ENCODE measurements at places on chromosomes 16 and 17.

GRCh38 chr17:74326506-74326905 is 480 bp downstream of the KIF19 start:
- DNase-seq: no peak

DNA sequence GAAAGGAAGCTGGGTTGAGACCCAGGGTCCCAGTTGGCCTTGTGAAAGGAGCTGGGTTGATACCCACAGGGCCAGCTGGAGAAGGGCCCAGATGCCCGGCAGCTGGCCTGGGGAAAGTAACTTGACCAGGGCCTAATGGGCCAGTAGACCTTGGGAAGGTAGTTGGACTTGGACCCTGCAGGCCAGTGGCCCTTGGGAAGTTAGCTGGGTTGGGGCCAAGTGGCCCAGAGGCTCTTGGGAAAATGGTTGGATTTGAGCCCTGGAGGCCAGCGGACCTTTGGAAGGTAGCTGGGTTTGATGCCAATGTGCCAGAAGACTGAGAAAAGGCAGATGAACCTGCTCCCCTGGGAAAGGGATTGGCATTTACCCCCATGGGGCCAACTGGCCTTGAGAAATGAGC is 13.4 kb downstream of the CHTF8 start:
- DNase-seq: no peak

DNA sequence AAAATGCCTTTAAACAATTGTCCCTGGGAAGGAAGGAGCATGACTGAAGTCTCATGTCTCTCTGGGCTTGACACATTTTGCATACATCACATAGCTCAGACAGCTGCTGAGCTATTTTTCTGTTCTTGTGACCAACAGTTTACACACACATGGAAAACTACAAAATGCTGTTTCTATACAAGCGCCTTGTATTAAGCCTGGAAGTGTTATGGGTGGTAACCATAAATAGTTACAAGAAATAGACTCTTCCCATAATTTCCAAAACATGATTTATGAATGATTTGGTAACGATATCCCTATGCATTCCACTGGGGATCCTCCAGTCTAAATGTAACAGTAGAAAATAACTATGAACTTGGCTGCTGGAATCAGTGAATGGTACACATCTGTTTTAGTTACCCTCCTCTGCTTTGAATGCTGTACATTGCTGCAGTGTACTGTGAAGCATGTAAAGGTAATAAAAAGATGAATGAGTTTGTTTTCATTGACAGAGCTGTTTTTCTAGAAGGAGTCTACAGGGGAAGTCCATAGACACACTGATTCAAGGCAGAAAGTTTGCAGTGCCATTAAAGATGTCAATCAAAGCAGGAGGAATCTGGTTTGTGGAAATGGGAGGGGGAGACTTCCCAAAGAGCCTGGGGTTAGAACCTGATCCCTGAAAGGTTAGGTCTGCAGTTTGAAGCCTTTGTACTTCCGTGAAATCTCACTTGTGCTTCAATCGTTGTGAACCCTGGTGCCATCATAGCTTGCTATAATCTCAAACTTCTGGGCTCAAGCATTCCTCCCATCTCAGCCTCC is 5.0 kb downstream of the ACSF2 start:
- DNase-seq: no peak

DNA sequence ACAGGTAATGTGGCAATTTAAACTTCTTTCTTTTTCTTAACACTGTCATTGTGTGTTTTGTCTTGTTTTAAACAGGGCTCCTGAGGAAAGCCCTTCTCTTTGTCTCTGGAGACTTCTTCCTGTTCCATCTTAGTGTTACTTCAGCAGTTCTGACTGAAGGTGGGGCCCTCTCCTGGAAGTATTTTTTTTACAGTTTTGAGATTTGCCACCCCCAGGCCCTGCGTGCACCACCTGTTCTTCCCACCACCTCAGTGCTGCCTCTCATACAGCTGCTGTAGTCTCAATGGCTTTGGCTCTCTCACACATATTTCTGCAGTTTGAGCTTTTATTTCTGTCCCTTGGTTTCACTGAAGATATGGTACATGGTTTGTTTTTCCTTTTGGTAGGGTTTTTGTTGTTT is 52.5 kb upstream of the ALDH3A1 start:
- DNase-seq: no peak

- no peak for DNase-seq
These were observed 135.5 kb downstream of the MYO1D start for GRCh38 chr17:32741381-32741780.

- no peak for DNase-seq
These were observed 23.0 kb downstream of the RARA start for GRCh38 chr17:40331743-40332641.

DNA sequence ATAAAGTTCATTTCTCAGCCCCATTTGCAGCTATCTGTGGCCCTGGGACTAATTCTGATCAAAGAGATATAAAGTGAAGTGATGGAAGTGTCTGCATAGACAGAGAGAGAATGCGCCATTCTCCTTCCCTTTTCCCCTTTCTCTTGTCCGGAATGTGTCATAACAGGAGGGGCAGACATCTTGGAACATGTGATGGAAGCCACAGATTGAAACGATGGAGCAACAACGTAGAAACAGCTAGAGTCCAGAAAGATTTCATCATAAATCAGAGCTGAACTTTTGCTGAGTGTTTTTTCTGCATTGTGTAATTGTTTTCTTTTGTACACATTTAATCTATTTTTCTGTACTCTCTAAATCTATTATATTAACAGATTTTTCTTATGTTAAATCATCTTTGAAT is 11.3 kb downstream of the ASGR1 start:
- DNase-seq: no peak

GRCh38 chr16:4060009-4060408 is 56.2 kb downstream of the ADCY9 start:
- DNase-seq: no peak

GRCh38 chr17:81537856-81538555 is 9.8 kb downstream of the FSCN2 start:
- DNase-seq: no peak

- no peak for DNase-seq
These were observed 9.9 kb downstream of the ZNF469 start for GRCh38 chr16:88392616-88393015.

DNA sequence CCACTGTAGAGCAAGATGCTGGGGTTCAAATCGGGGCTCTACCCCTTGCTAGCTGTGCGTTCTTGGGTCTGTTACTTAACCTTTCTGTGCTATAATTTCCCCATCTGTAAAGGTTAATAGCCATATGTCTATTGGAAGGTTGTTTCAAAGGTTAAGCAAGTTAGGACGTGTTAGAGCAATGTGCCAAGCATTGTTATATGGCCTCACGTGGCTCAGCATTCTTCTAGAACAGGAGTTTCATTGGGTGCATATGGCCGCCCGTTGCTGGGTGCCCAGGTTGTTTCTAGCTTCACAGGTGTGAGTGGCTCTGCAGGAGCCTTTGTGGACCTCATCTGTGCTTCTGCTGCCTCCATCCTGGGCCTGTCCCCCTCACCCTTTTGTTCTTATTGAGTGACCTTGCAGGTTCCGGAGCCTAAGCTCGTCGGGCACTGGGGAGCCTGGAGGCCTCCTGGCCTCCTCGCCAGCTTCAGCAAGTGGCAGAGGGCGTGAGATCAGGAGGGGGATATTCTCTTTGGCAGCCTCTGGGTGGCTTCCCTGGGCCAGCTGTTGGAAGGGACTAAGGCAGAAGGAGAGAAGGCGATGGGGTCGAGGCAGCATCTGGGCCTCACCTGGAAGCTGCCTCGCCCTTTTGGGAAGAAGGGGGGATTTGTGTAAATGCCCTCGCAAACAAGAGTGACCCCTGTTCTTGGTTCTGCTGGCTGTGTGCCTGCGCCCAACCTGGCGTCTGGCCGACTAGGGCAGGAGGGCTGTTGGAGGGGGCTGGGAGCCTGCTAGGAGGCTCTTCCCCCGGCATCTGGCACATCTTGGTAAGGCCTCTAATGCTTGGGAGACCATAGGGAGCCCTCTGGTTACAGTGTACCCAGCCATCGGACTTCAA is 80.2 kb upstream of the CIBAR2 start:
- DNase-seq: no peak

DNA sequence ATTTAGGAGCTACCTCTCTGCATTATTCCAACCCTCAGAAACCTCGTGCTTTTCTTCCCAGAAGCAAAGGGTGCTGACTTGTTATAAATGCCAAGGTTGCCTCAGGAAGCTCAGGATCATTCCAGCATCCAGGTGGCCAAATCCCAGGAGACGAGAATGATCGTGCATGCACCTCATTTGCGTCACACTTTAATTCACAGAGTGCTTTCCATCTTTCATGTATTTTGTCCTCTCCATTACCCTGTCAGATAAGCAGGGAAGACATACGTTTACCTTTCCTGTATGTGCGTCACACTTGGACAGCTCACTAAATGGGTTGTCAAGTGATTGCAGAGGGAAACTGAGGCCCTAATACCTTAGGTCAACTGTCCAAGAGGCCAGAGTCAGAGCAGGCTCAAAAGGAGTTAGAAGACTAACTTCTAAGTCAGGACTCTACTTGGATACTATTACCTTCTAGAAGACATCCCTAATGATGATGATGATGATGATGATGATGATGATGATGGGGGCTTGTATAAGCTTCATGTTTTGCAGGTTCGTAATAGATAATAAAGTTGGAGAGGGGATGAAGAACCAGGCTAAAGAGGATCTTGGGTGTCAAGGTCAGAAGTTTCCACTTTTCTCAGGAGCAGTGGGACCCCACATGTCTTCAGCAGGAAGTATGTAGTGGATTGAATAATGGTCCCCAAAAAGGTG is 150.6 kb upstream of the TNRC6C start:
- no peak for DNase-seq

DNA sequence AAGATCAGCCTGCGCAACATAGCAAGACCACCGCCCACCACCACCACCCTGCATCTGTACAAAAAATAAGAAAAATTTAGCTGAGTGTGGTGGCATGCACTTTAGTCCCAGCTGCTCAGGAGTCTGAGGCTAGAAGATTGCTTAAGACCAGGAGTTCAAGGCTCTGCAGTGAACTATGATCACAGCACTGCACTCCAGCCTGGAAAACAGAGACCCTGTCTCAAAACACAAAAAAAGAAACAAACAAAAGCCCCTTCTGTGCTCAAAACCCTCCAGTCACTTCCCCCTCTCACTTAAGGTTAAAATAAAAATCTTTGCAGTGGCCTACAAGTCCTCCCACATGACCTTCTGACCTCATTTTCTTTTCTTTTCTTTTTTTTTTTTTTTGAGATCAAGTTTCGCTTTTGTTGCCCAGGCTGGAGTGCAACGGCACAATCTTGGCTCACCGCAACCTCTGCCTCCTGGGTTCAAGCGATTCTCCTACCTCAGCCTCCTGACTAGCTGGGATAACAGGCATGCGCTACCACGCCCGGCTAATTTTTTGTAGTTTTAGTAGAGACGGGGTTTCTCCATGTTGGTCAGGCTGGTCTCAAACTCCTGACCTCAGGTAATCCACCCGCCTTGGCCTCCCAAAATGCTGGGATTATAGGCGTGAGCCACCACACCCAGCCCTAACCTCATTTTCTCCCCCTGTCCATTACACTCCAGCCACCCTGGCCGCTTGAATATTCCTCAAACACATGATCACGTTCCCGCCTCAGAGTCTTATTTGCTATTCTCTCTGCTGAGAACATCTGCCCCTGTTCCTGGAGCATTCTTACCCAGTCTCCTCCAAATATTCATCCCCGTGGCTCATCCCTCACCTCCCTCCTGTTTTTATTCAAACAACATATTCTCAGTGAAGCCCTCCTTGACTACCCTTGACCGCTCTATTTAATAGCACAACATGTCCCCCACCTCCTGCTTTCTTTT is 126.6 kb upstream of the MED13 start:
- DNase-seq: no peak

DNA sequence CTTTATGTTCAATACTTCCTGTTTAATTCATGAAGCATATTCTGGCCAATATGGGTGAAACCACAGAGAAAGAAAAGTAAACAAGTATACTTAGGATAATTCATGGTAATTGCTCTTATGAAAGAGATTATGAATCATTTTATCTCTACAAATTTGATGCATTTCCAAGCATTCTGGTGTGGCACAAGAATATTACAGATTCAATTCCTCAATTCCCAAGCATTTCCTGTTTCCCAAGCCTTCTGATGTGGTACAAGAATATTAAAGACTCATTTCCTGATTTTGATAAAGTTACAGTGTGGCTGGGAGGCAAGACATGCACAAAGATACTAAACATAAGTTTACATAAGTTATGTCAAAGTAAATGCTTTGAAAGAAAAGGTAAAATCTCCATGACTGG is 126.1 kb upstream of the NUDT7 start:
- DNase-seq: no peak

GRCh38 chr17:68006797-68007196 is 10.5 kb upstream of the C17orf58 start:
- DNase-seq: no peak

- no peak for DNase-seq
These were observed 41.4 kb downstream of the CMIP start for GRCh38 chr16:81485824-81486539.

- no peak for DNase-seq
These were observed 231.2 kb downstream of the SEC14L1 start for GRCh38 chr17:77371888-77372443.

- no peak for DNase-seq
These were observed 6.5 kb upstream of the CACNA1H start for GRCh38 chr16:1146409-1146808.

DNA sequence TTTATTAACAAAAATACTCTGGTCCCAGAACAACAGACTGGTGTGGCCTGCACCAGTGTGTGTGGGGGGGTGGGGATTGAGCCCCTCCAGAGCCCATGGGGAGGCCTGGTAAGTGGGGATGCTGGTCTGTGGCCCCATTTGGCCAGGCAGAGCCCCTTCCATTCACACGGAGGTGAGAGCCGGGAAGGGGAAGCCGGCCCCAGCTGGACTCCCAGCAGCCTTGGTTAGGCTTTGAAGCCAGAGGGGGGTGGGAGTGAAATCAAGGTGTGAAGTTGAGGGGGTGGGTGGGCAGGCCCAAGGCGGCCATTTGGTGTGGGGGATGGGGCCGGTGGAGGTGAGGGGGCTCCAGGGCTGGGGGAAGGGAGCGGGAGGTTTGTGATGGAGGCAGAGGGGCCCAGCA is 5.9 kb downstream of the TBX6 start:
- no peak for DNase-seq

- no peak for DNase-seq
These were observed 10.8 kb downstream of the THRA start for GRCh38 chr17:40073454-40074174.
